Kidney (tissue), 22 donors: ENCODE measurements at places on chromosomes 7 and 10.

DNA sequence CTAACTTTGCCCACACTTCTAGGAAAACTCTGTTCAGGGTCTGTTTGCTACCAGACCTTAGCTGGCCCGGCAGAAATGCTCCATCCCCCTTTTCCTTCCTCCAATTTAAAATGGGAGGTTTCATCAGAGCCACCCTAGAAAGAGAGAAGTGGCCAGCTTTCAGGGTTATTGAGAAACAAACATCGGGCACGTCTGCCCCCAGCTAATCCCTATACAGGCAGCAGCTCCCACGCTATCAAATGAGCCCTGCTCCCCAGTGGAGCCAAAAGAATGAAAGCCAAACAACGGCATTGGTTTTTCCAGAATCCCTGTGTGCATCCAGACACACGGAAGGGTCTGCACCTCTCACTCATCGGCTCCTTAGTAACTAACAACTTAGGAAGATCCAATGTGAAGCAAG lies 132.5 kb downstream of the GRID1 start:
- DNase-seq = no peak

GRCh38 chr10:131812736-131813604 lies 87.8 kb upstream of the PPP2R2D start:
- DNase-seq = peak; percentile 49

DNA sequence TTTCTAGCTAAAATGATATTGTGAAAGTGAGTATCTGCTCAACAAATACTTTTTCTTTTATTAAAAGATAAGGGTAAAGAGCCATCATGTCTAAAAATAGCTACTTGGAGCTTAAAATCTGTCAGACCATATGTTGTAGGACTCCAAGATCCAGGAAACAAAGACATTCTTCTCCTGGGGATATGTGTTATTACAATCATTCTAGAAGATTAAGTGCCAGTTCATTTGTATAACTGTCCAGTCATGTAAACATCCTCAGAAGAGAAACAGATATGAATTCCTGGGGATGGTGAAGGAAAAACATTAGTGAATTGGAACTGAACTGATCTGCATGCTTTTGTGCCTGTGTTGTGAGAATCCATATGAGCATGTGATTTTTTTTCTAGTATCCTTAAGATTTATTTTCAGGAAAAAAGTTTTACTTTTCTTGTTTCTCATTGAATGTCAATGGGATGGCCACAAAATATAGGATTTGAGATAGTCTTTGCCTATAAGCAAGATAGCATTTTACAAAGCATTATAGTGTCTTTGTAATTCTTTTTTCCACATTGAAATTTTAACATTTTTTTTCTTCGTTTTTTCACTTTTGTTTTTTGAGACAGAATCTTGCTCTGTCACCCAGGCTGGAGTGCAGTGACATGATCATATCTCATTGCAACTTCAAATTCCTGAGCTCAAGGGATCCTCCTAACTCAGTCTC lies 14.4 kb upstream of the MTERF1 start:
- DNase-seq = no peak

- DNase-seq = no peak
These were observed 22.3 kb downstream of the SCART1 start for GRCh38 chr10:133475821-133476640.

- DNase-seq = no peak
These were observed 1092.5 kb upstream of the C7orf33 start for GRCh38 chr7:147498081-147498480.

- DNase-seq = no peak
These were observed 342.1 kb downstream of the PHF14 start for GRCh38 chr7:11315666-11316258.

DNA sequence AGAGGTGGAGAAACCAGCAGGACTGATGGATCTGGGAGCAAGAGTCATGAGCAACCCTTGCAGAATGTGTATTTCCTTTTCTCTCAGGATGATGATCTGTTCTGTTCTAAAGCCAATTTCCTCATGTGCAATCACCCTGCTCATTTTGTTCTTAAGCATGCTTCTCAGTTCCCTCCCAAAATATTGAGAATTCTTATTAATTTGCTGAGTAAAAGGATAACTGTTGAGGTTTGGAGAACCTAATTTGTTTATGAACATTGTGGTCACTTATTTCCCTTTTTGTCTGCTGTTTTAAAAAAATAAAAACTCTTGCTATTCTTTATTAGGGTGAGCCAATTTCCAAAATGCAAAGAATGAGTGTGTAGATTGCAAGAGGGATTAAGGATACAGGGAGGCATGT lies 106.8 kb downstream of the APBB1IP start:
- no peak for DNase-seq

DNA sequence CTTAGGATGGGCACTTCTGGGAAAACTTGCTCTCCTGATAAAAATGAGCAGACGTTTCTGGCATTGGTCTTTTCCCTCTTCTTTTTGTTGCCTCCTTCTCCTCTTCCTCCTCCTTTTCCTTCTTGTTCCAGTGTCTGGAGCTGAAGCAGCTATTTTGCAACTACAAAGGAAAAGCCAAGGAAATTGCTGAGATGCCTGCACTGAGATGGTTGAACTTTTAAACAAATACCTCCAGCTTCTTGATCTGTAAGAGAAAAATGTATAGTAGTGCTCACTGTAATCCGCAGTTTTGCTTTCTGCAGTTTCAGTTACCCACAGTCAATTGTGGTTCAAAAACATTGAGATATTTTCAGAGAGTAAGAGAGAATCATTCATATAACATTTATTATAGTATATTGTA lies 7.5 kb upstream of the SND1 start:
- no peak for DNase-seq

GRCh38 chr10:14924013-14924412 lies 29.9 kb downstream of the DCLRE1C start:
- no peak for DNase-seq

GRCh38 chr10:24575481-24576002 lies 148.1 kb downstream of the ARHGAP21 start:
- DNase-seq = no peak

- DNase-seq = no peak
These were observed 45.1 kb downstream of the WIPI2 start for GRCh38 chr7:5234852-5235831.

DNA sequence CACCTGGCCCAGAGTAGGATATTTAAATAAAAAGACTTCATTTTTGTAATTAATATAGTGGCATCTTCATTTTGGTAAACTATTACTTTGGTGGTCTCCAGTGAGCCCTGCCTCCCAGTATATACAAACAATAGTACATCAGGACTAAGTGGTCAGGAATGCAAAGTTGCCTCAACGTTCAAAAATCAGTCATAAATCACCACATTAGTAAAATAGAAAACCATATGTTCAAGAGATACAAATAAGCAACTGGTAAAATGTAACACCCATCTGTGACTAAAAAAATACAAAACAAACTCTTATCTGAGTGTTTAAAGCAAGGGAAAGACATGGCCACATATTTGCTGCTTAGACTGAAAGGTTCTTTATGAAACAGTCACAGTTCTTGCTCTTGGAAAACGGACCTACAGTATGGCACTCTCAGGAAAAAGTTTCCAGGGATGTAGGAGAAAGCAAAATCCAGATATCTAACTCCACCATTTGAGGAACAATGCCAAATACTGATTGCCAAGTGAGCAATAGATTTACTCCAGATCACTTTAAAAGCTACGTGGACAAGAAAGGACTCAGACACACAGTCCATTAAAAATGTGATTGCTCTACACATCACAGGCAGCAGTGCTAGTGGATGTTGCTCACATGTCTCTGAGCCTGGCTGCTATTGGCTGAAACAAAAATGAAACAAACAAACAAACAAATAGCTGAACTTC lies 15.1 kb upstream of the RHOBTB1 start:
- DNase-seq = no peak

GRCh38 chr7:103343758-103344452 lies 662 bp downstream of the DNAJC2 start:
- DNase-seq = no peak

GRCh38 chr7:74061840-74062539 lies 21.6 kb upstream of the LIMK1 start:
- peak; percentile 75 for DNase-seq

DNA sequence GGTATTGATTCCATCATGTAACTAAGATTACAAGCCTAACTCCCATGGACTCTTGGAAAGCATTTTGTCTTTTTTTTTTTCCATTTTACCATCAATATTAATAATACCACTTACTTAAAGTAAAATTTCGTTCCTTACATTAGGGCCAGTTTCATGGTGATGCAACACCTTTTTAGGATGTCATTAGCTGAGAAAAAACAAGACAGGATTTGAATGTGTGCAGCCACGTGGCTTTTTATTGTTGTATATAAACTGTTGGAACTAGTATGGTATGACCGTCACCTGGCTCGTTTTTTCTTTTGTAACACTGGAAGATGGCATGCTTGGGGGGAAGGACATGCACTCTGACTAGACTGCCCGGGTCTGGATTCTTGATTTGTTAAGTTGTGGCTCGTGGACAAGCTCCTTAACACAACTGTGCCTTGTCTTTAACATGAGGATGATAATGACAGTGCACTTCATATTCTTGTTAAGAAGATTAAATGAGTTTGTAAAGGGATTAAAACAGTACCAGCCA lies 42.1 kb downstream of the ARHGAP21 start:
- DNase-seq = no peak

DNA sequence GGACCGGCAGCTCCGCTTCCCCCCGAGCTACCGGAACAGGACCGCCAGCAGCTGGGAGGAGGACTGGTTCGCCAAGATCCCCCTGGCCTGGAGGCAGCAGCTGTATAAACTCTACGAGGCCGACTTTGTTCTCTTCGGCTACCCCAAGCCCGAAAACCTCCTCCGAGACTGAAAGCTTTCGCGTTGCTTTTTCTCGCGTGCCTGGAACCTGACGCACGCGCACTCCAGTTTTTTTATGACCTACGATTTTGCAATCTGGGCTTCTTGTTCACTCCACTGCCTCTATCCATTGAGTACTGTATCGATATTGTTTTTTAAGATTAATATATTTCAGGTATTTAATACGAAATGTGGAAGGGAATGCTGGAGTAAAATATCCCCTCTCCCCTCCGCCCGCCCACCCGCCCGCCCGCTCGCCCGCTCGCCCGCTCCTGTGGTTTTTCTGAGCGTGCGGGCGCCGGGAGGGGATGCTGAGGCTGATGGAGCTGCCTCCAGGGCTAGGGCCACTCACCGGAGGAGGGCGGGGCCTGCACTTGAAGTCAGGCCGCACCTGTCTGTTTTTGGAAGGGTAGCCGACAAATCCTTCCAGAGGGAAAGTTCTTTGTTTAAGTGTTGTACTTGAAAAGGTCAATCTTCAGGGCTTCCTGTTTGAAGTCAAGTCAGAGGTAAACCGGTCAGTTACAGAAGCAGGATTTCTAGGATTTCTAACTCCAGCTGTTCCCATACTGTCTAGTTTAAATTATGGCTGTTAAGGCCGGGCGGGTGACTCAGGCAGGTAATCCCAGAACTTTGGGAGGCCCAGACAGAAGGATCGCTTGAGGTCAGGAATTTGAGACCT lies 30.5 kb downstream of the CHST12 start:
- no peak for DNase-seq

- peak; percentile 31 for DNase-seq
These were observed 321.0 kb downstream of the WDR37 start for GRCh38 chr10:1377231-1377630.

GRCh38 chr10:48690791-48691660 lies 6.4 kb downstream of the WDFY4 start:
- no peak for DNase-seq

DNA sequence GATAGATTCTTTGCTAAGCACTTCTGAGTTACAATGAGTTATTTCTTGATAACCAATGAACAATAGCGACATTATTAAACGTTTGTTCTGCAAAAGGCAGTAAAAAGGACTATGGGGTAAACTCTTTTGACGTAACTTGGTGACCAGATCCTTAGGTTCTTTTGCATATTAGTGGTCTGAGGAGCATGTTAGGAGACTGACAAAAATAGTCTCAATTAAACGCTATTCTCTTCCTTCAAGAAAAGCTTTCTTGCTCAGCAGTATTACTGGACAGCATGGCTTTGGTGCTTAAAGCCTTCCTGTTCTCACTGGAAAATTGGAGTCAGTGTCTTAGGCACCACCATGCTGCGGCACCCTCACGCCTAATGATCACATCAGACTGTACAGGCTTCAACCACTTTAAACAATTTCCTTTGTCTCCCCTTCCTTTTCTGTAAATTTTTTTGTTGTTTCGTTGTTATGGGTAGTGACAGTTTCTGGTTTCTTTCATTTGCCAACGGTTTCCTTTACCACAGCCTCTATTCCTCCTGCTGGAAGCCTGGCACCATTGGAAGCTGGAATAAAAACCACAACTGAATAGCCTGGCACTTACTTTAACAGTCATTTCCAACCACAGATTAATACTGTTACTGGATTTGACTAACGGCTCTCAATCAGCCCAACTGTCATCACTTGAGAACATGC lies 49.2 kb upstream of the FAM133B start:
- DNase-seq = no peak

DNA sequence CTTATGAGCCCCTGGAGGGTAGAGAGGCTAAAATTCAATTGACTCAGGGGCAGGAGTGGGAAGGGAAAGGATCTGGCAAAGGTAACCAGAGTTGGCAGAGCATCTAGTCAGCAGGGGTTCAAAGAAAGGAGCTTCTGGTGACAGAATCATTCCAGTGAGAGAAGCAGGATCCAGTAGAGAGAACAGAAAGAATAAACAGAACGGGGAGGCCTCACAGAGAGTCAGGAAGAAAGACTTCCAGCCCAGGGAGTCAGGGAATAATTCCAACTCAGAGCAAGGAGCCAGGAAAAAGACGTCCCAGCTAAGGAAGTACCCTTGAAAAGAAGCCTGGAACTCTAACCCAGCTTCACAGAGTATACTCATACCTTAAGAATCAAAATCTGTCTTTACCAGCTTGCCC lies 66.6 kb upstream of the CPXM2 start:
- DNase-seq = no peak

GRCh38 chr7:77989981-77990566 lies 191.5 kb downstream of the PHTF2 start:
- no peak for DNase-seq

- DNase-seq = no peak
These were observed 76.2 kb upstream of the APBB1IP start for GRCh38 chr10:26361971-26362370.

GRCh38 chr10:120422457-120422856 lies 34.6 kb upstream of the PLPP4 start:
- no peak for DNase-seq

- DNase-seq = no peak
These were observed 364.2 kb downstream of the GLRX3 start for GRCh38 chr10:130500261-130501000.

GRCh38 chr10:122707535-122707934 lies 7.9 kb upstream of the C10orf120 start:
- DNase-seq = no peak

DNA sequence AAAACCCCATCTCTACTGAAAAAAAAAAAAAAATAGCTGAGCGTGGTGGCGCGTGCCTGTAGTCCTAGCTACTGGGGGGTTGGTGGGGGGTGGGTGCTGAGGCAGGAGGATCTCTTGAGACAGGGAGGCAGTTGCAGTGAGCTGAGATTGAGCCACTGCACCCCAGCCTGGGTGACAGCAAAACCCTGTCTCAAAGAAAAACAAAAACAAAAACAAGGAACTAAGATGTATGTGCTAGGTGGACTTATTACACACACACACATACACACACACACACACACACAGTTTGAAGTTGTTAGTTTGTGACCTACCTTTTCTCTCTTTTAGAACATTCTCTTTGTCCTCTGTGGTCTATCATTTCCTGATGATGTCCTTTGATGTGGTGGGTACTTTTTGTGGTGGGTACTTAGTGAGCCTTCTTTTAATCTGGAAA lies 53.5 kb downstream of the EXOC6 start:
- no peak for DNase-seq

GRCh38 chr7:128867241-128867640 lies 4.6 kb downstream of the ATP6V1F start:
- no peak for DNase-seq
